ENCODE measurements at places on chromosomes 2 and 18.
A peak's percentile ranks its signal among the peaks of the same experiment; 100 is the strongest.

DNA sequence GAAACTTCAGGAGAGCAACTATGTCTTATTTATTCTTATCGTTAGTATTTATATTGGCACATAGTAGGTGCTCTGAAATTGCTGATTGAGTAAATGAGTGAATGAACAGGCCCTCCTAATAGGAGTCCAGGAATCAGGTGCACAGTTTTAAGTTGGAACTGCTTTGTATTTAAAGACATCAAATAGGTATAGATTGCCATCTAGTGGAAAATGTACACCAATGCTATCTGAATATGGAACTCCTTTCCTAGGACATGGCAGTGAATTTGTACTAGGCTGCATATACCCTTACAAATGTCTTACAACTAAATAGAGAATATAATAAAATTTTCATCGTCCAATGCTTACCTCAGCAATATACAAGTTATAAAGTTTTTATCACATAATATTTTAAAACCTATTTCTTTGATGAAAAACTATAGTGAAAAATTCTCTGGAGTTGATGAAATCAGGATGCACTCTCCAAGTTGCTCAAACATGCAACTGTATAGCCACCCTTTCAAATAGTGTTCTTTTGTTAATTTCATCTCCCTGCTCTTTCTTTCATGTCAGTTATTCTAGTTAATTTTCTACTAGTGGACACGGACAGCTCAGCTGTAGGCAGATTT lies 318.9 kb upstream of the SYT4 start:
- no peak for DNase-seq

DNA sequence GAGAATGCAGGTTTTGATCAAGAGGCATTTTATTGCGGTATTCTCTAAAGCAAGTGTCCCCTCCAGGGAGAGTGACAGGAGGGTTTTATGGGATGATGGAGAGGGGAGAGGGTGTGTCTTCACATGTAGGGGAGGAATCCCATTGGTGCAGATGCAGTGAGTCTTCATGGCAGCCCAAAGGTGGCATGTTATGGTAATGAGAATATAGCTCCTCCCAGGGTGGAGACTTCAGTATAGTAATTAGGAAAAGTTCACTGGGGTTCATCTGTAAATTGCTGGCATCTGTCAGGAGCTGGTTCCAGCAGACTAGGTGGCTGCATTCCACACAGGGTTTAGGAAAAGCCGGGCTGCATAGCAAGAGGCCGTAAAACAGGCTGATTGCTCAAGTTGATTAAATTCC lies 230.7 kb upstream of the CCDC68 start:
- DNase-seq: no peak

DNA sequence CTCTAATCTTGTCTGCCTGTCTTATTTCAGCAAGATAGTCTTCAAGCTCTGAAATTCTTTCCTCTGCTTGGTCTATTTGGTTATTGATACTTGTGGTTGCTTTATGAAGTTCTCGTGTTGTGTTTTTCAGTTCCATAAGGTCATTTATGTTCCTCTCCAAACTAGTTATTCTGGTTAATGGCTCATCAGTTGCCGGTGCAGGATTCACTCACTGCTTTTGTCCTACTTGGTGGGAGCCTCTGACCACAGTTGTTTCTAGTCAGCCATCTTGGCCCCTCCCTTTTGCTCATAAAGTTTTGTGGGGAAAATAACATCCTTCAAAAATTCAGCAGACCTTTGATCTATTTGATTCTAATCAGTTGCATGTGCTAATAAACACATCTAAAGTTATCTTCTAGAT lies 158.6 kb upstream of the PARD3B start:
- no peak for DNase-seq

DNA sequence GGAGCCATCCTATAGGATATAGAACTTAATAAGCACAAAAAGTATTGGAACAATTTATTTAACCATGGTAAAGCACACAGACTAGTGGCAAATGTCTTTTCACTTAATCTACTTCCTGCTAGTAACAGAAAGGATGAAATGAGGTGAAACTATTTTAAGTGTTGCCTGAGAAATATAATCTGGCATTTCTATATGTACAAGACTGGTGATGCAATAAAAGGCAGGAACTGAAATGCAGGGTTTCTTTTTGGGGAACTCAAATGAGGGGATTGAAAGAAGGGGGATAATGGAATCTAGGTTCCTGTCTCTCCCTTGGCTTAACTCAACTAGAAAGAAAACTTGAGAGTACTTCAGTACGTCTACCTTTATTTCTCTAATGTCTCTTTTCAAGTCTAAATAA lies 122.3 kb downstream of the MEMO1 start:
- DNase-seq: no peak

DNA sequence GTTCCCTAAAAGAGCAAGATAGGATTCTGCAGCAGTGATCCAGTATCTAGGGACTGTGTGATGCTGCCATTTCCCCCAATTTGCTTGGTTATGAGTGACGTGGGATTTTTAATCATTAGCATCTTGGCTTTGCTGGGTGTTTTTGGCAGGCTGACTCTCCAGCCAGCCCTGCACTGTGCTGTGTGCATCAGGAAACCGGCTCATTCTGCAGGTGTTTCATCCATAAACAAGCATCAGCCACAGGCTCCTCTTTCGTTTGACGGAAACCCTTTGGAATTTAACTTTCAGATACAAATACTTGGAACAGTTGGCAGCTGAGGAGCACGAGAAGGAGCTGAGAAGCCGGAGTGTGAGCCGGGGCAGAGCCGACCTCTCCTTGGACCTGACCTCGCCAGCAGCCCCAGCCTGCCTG lies 135.9 kb downstream of the TPGS2 start:
- DNase-seq: no peak

DNA sequence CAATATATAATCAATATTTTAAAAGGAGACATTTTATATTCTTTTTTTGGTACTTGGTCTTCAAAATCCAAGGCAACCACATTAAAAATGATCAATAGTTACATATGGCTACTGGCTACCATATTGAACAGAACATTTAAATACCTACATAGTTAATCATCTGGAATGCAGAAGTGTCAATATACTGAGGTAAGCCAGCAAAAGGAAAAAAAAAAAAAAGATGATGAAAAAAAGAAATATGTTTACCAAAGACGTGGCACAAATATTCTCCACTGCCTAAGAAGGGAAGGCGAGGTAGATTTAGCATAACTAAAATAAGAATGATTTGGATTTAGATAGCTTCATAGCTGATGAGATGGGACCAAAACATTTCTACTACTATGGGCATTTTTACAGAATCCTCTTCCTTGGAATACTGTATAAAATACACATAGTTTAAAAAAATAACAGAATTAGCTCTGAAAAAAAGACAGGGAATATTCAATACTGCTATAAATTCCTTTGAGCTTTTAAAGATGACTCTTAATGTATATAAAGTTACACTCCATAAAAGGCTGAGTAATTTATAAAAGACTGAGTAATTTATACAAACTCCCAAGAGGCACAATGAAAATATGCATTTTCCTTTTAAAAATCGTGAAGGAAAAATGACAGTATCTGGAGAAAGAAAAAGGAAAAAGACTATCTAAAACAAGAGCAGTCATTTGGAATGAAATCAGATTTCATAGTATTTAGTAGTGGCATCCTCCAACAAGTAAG lies 63.5 kb downstream of the CDH2 start:
- DNase-seq: no peak

DNA sequence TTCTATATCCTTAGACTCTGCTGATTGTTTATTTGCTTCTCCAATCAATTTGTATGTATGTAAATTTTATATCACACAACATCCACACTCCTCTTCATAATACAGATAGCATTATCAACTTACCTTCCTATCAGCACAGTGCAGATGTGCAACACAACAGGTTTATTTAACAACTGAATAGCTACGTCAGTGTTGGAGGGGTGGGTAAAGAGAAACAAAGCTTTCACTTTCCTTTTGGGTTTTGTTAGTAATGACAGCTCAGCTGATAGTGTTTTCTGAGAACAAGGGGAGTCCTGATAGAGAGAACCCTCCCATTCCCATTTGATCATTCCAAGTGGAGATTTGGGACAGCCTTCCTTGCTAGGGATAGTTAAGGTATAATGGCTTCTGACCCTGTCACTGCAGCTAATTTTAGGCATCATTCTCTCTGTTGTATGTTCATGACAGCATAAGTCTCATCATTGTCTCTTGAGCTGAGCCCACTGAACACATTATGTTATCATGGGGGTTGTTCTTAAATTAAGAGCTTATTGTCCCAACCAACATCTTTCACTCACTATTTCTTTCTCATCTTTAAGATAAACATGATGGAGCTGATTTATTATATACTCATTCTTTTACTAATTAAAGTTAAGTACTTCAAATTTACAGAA lies 227.7 kb downstream of the GPD2 start:
- DNase-seq: no peak

DNA sequence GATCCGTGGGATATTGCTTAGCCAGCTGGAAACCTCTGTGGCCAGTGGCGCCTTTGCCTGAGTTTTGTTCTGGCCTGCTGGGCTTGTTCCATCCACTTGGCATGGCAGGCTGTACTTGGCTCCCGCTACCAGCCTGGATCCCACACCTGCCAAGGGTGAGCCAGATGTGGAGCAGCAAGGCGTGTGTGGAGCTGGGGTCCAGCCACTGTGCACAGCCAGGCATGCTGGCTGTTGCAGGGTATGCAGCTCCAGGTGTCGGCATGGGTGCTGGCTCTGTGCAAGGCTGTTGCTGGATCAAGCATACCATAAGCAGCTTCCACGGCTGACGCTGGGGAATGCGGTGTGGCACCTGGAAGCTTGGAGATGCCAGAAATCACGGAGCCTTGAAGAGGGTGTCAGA lies 34.5 kb downstream of the PTPN4 start:
- DNase-seq: no peak

DNA sequence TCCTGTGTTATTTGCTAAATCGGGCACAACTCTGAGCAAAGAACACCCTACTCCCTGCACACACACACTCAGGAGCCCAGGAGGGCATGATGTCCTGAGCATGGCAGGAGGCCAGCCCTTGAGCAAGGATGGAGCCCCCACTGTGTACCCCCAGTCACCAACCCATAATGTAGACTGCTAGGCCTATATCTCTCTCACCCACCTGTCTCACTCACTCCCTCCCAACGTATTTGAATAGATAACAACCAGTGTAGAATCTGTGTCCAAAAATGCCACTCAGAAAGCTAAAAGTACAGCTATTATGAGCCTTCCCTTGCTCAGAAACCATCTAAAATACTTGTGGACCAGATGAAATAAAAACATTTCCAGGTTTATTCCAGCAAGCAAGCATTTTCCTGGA lies 29.3 kb downstream of the MERTK start:
- no peak for DNase-seq

GRCh38 chr2:188773075-188773474 lies 201.1 kb upstream of the COL3A1 start:
- DNase-seq: no peak

DNA sequence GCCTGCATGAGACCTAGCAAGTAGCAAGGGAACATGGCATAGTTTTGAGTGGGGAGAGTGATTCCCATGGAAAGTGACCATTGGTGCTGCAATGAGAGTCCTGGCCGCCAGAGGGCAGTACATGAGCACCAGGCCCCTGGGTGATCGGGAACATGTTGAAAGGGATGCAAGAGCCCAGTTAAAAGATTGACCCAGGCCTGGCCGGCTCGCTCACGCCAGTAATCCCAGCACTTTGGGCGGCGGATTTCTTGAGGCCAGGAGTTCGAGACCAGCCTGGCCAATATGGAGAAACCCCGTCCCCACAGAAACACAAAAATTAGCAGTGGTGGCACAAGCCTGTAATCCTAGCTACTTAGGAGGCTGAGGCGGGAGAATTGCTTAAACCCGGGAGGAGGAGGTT lies 22.2 kb downstream of the FAP start:
- peak; percentile 91 for DNase-seq

DNA sequence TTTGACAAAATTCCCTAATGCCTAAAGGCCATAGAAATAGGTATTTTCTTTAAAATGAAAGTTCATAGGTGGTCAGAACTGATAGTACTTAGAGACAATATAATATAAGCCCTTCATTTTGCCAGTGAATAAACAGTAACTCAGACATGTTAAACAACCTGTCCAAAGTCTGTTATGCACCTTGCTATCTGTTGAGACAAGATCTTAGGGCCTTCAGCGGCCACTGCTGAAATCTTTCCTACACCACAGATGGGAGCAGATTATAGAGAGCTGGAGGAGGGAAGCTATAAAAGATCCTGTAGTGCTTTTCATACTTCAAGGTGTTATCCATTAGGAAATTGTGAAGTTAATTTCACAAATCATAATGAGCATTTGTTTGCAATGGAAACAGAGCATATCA lies 13.8 kb downstream of the CERKL start:
- no peak for DNase-seq

DNA sequence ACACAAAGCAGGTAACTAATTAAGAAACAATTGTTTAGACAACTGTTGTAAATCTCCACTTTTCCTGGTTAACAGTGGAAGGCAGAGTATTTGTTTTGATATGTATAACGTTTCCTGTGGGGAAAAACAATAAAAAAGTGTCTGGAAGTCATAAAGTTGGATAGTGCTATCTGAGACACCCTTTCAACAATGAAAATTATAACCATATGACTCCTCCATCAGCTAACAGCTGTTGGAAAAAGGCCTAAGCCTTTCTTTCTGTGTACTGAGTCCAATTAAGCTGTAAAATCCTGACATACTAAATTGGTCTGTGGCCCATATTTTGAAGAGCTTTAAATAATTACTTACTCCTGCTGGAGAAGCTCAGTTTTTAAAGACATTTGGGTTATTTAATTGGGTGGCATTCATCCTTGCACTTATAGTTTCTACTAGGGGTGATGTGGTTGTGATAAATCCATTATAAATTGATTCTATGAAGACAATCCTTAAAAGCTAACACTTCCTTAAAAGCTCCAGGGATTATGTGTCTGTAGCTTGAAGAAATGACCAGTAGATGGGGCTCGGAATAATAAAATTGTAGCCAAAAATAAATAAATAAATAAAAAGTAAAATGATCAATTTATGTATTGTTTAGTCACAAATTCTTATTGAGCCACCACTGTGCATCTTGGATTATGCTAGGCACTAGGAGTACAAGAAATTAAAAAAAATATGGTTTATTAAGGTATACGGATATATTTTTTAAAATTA lies 698.1 kb upstream of the NXPH2 start:
- no peak for DNase-seq

- no peak for DNase-seq
These were observed 489.1 kb upstream of the LRRTM4 start for GRCh38 chr2:78011251-78011650.

DNA sequence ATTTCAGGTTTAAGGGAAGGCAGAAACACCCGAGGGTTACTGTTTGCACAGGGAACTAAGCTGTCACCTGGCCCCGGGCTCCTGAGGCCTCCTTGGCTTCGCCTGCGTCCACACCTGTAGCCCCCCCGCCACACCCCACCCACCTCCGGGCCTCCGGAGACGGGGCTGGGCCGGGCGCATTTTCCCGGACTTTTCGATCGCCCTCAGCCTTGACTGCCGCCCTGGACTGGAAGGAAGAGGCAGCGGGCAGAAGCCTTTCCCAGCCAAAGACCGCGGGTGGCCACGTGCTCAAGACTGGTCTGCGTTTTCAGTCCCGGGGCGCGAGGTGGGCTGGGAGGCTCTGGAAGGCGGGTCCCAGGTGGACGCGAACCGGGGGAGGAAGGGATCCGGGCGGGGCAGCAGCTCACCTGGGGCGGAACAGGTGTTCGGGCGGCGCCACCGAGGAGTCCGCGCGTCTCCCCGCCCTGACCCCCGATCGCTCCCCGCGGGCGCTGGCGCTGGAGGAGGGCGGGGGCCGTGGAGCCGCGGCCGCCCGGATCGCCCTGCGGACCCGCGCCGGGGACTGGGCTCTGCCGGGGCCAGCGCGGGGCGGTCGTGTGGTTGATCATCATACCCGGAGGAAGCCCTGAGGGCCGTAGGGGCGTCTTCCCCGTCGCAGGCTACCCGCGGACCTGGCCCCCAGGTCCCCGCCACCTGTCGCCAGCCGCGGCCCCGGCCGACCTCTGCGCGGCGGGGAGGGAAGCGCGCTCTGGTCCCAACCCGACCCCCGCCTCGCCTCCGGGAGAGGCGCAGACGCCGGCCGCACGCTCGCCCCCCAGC lies 3.2 kb downstream of the ID2 start:
- DNase-seq: peak; percentile 80
